Thymus (tissue), 14 donors: ENCODE measurements at places on chromosomes 7 and 10. TPM values are rescaled to one million over a fixed set of nuclear protein-coding genes. Genes with fewer than 3 reads are reported as not detected.

Gene SLC29A3
- polyA plus RNA-seq, result 5.6 TPM

Gene ABCB1
- polyA plus RNA-seq, result 6.6 TPM

Gene RNF148
- 0.11 TPM for polyA plus RNA-seq

Gene PRKCQ
- 18.1 TPM for polyA plus RNA-seq

Gene AGMO
- polyA plus RNA-seq, result 0.37 TPM

Gene GBX1
- polyA plus RNA-seq, result 0.07 TPM

Gene RPEL1
- 0.02 TPM for polyA plus RNA-seq

Gene LIPM
- 0.57 TPM for polyA plus RNA-seq

Gene TRIL
- polyA plus RNA-seq, result 0.32 TPM

Gene PRKG1
- 2.5 TPM for polyA plus RNA-seq

Gene WDR86
- 1.3 TPM for polyA plus RNA-seq

Gene MMP21
- 0.18 TPM for polyA plus RNA-seq

Gene ATP6V0A4
- 1.8 TPM for polyA plus RNA-seq

Gene FGFR2
- polyA plus RNA-seq, result 26.2 TPM

Gene IFIT2
- 16.0 TPM for polyA plus RNA-seq

Gene PHYHIPL
- 1.9 TPM for polyA plus RNA-seq

Gene TFEC
- 5.8 TPM for polyA plus RNA-seq

Gene ABCB4
- polyA plus RNA-seq, result 1.0 TPM

Gene OR2A5
- 0.02 TPM for polyA plus RNA-seq

Gene FAM180A
- 0.11 TPM for polyA plus RNA-seq
